ENCODE measurements at places on chromosomes 13 and 19.

DNA sequence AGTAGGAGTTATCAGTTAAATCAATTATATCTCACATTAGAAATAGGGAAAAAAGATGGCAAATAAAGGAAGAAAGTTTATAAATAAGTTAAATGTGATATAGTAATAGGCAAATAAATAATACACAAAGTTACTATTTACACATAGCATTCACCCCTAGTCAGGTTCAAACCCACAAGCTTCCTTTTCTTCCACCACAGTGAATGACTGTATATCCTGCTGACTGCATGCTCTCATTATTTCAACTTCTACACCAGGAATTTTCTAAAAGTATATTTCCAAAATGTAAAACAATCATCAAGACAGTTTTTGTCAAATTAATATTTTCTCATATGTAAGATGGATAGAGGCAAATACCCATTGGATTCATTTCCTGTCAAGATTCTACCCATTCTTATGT lies 548.6 kb upstream of the SLITRK5 start:
- no peak for DNase-seq

DNA sequence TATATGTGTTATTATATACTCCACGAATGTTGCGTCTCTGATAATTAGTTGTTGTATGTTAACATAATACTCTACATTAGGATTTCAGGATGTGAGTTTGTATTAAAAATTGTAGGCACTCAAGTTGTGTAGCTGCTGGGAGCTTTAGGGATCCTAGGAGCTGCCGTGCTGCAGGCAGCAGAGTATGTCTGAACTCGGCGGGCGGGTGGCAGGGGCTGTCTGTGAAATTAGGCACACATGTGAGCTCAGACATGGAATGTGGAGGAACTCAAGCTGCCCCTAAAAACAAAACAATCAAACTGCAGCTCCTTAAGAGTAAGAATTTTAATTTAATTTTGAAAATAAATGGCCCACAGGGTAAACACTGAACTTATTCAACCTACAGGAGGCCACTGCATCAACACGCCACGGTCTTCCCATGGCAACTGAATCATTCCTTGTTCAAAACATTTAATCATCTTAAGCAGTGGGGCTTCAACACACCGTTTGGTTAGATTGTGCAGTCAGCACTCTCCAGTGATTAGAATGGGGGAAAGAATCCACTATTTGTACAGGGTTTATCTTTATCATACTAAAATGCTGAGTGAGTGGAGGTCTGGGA lies 22.7 kb downstream of the SERTM1 start:
- DNase-seq = no peak

GRCh38 chr19:45293682-45294081 lies 29.0 kb downstream of the CKM start:
- no peak for DNase-seq

- no peak for DNase-seq
Observed at GRCh38 chr19:54614726-54615125, 15.6 kb upstream of the LILRB1 start.

GRCh38 chr19:48867123-48867745 lies 1.2 kb downstream of the PLEKHA4 start:
- DNase-seq = no peak

- no peak for DNase-seq
Observed at GRCh38 chr13:30119476-30119875, 187.9 kb downstream of the KATNAL1 start.
